ENCODE measurements at places on chromosomes 12 and 14. TPM values are rescaled to one million over a fixed set of nuclear protein-coding genes. Genes with fewer than 3 reads are reported as not detected.

Gene SLC25A47
- polyA plus RNA-seq, result not detected

Gene LRTM2
- polyA plus RNA-seq, result not detected

Gene RHEBL1
- polyA plus RNA-seq, result 8.0 TPM

GRCh38 chr12:46222636-46223035 is 46.2 kb downstream of the SLC38A1 start:
- H3K36me3 ChIP-seq, result peaks cover 7% of the 10 kb centered on the region
- H3K27ac ChIP-seq, result no peak overlapping the region
- no peaks in the 10 kb centered on the region for H3K27me3 ChIP-seq
- H3K4me1 ChIP-seq, result peaks cover 76% of the 10 kb centered on the region
- no peak for DNase-seq
- H3K4me3 ChIP-seq, result no peak overlapping the region

DNA sequence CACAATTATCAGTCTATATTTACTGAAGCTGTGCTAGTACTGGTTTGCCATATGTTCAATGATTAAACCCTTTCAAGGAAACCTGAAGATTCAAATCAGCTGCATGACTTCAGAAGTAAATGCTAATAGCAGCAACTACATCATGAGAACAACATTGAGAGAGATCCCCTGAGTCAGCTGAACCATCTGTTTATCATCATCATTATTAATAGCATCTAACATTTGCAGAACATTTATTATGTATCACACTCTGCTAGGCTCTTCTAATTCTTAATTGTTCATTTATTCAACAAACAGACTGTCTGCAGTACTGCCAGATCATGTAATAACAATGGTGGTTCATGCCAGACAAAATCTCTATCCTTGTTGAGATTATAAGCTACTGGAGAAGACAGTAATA is 157.4 kb downstream of the KLHL28 start:
- H3K4me1 ChIP-seq, result no peaks in the 10 kb centered on the region
- no peak overlapping the region for H3K4me3 ChIP-seq
- H3K36me3 ChIP-seq, result no peaks in the 10 kb centered on the region
- no peaks in the 10 kb centered on the region for H3K27me3 ChIP-seq

GRCh38 chr12:12518919-12519318 is 43.7 kb downstream of the DUSP16 start:
- H3K27me3 ChIP-seq, result no peaks in the 10 kb centered on the region
- no peak overlapping the region for H3K27ac ChIP-seq
- no peak overlapping the region for H3K4me3 ChIP-seq

DNA sequence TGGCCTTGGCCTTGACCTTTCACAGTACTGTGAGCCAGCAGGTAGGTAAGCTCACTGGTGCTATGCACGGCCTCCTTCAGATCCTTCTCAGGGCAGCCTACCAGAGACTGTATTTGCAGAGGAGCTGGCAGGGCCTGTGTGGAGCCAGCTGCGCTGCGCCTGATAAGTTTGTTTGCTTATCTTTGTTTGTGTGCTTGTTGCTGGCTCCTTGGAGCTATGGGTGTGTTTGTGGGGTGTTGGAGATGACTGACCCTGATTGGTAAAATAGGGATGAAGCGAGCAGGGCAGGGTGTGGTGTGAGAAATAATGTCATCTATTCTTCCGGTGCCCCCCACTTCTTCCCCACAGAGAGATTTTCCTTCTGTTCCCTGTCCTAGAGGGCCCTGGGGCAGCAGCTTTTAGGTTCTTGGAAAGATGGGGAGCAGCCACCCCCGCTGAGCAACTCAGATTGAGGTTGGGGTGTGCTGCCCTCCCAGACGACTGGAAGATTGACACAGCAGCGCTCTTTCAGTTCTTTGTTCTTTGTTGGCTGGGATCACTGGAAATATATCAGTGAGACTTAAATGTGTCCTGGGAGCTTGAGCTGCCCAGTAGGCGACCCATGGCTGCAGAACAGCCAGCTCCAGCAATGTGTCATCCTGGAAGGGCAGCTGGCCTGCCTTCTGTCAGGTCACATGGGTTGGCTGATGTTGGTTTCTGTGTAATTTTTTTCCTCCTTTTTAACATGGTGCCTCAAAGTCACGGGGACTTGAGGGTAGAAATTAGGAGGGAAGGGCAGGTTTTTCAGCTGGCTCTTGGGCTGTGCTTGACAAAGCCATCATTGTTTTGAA is 19.6 kb downstream of the MLXIP start:
- H3K27ac ChIP-seq, result peak overlapping the region; percentile 62
- H3K4me3 ChIP-seq, result no peak overlapping the region
- DNase-seq, result no peak
- H3K4me1 ChIP-seq, result peaks cover 68% of the 10 kb centered on the region
- H3K36me3 ChIP-seq, result no peaks in the 10 kb centered on the region
- no peaks in the 10 kb centered on the region for H3K27me3 ChIP-seq

Measured in CD8-positive, alpha-beta memory T cell (primary cell).